ENCODE measurements at places on chromosomes 3 and 15.

GRCh38 chr3:155001289-155002010 is 78.7 kb upstream of the MME start:
- DNase-seq, result no peak

GRCh38 chr3:195859846-195860411 is 48.2 kb upstream of the MUC4 start:
- DNase-seq, result no peak

DNA sequence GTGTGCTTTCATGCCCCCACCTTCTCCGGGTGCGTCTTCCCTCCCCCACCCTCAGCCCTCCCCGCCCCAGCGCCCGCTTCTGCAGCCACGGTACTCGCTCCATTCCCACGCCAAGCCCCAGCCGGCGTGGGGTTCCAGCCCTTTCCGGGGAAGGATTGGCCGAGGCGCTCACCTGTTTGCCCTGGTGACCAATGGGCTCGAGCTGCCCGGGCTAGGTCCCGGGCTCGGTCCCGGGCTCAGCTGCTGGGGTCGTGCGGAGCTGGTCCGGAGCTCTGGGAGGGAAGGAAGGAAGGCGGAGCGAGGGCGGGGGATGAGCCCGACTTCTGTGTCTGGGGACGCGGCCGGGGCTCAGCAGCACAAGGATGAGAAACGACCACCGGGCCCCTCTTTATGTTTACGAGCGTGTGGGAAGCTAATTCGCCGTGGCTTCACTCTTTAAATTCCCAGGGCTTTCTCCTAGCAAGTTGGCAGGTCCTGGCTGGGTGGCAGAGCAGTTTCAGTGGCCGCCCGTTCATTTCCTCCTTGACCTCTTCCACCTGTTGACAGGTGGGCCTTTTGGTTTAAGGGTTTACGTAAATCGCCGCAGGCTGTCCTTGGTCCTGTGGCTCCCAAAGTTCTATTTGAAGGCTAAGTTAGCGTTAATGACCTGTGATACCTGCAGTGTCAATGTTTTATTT is at the start of gene IGSF10:
IGSF10 (minus strand) TSS at position 288 of the 677 bp plus-strand sequence. CDS start 2,352 bp downstream, outside the sequence.
- no peak for DNase-seq

DNA sequence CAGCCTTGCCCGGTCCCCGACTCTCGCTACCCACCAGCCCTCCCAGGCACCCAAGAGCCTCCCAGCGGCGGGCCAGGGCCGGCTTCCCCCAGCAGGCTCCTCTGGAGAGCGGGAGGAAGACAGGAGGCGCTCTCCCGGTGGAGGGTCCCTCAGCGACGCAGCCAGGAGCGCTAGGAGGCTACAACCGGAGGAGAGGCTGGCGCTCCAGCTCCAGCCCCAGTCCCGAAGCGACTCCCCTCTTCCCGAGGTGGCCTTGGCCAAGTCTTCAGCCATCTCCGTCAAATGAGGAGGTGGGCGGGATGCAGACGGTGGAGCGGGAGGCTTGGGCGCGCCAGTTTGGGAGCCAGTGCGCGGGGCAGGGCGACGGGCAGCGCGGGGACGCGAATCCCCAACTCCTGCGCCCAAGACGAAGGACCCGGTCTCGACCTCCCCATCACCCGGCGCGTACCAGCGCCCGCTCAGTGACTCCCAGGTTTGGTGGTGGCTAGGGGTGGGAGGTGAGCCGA is 722 bp downstream of the CHRNA3 start:
- no peak for DNase-seq

DNA sequence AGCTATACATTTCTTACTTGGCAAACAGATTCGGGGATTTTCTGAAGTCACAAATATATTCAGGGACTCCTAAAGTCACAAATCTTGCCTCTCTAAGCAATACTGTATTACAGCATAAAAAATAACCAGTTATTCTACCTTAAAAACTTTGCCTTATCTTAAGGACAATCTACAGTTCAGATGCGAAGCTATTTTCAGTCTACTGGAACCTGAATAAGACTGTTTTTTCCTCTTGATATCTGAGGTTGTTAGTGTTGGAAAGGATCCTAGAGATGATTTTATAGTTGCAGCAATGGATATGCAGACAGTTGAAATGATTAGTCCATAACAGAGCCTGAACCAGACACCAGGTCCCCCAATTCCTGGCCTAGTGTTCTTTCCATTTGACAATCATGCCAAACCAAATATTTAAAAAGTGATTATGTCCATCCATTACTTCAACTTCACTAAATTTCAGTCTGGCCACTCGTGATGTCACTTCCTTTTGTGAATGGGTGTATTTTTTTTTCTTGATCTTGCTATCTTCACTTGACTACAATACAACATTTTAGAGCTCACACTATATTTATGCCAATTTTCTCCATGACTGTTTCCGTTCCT is 1.8 kb downstream of the HDGFL3 start:
- DNase-seq, result no peak

GRCh38 chr3:149339931-149340309 is 6.5 kb upstream of the TM4SF18 start:
- peak; percentile 97 for DNase-seq

DNA sequence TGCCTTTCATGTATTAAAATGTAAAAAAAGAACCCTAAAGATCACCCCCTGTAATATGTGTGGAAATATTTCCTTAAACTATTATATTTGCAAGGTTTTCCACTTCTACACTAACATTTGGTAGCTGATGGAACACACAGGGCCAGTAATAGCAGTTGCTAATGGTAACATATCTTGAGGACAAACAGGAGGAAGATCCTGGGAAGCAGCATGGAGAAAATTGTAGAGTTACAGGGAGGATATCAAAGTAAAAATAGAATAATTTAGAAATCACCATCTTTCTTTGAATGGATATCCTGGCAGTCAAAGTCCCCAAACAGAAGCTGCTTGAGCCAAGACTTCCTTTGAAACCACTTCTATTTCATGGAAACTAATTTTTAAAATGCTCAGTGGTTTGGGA is 29.5 kb upstream of the OSTN start:
- DNase-seq, result no peak

DNA sequence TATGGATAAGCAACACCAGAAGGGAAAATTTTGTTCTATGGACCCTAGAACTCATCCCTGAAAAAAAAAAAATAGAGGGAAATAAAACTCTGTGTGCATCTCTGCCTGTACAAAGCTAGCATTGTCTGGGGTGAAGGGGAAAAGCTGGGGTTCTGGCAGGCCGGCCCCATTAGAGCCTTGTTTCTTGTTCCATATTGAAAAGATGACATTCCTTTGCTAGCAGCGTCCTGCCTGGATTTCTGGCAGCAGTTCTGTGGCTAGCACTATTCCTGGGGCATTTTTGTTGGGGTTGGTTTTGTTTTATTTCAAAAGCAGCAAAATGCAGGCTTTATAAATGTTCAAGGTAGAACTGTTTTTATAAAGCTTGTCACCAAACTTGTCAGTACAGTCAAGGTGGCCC is 45.2 kb downstream of the RARB start:
- DNase-seq, result no peak
